ENCODE measurements at places on chromosomes 2 and 18.

DNA sequence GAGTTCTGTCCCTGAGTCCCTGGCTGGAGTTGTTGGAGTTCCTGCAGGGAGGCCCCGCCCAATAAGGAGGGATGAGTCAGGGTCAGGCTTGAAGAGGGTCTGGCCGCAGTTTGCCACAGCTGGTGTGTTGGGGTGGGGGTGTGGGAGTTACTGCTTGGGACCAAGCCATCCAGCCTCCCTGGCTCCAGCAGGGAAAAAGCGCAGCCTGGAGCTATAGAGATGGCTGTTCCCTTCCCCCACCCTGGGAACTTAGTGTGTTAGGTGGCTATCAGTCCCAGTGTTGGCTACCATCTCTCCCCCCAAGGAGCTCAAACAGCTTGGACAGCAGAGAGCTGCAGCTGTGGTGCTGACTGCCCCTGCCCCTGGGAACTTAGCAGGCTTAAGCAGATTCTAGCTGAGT is 13.2 kb upstream of the TANK start:
- no peak for DNase-seq

GRCh38 chr2:233184669-233185068 is 66.8 kb upstream of the ATG16L1 start:
- DNase-seq, result no peak

- DNase-seq, result no peak
These were observed 175.2 kb downstream of the METTL4 start for GRCh38 chr18:2396162-2396505.

- DNase-seq, result no peak
These were observed 43.2 kb downstream of the CLASP1 start for GRCh38 chr2:121605820-121606733.

GRCh38 chr2:121281694-121282093 is 3.3 kb downstream of the TFCP2L1 start:
- DNase-seq, result no peak

DNA sequence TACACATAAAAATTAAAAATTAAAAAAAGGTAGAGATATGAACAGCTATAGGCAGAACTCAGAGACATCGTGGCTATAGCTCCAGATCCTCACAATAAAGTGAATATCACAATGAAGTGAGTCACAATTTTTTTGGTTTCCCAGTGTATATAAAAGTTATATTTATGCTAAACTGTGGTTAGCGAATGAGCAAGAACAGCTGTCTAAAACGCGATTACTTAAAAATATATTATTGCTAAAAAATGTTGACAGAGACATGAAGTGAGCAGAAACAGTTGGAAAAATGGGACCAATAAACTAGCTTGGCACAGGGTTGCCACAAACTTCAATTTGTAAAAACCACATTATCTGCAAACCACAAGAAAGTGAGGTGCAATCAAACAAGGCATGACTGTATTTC is 551.7 kb upstream of the NETO1 start:
- DNase-seq, result no peak

- no peak for DNase-seq
These were observed 66.4 kb downstream of the EPAS1 start for GRCh38 chr2:46363535-46364170.

- DNase-seq, result no peak
These were observed 80.0 kb downstream of the GALR1 start for GRCh38 chr18:77329651-77330050.

DNA sequence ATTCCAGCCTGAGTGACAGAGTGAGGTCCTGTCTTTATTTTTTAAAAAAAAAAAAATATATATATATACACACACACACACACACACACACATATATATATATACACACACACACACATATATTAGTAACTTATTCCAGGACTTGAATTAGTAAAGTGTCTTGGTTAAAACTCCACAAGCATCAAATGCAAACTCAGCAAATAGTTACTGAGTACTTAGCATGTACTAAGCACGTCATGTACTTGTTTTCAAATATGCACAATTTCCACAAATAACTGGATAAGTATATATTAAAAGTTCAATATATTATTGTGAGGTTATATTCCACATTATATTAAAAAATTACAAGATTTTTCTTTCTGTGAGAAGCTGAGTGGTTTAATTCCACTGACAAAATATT is 304.7 kb downstream of the ZEB2 start:
- DNase-seq, result no peak

GRCh38 chr2:652881-653480 is 24.2 kb downstream of the TMEM18 start:
- no peak for DNase-seq

DNA sequence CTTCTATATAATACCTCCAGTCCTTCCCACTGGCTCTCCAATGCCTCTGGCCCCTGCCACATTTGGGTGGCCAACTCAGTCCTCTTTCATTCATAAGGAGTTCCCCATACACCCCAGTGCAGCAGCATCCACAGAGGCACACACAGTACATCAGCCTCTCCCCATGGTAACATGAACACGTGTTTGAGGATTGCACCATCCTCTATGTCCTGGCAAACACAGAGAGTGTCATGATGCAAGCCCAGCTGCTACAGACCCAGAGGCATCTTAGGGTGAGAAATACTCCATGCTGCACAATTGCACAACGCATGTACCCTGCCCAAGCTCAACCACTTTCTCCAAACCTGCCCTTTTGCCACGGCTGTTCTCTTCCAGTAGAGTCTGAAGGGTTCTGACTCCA is 11.5 kb downstream of the IGFBP5 start:
- no peak for DNase-seq

Data from urinary bladder (tissue), 4 donors.